ENCODE measurements at places on chromosomes 2 and 18. TPM values are rescaled to one million over a fixed set of nuclear protein-coding genes. Genes with fewer than 3 reads are reported as not detected.

GRCh38 chr2:85578243-85579180 lies 1.1 kb downstream of the VAMP8 start:
- H3K27ac ChIP-seq: peak overlapping the region; percentile 89
- peak overlapping the region; percentile 96 for H3K4me3 ChIP-seq
- peaks cover 22% of the 10 kb centered on the region for H3K36me3 ChIP-seq
- H3K4me1 ChIP-seq: peaks cover 37% of the 10 kb centered on the region

GRCh38 chr18:48290162-48290926 lies 118.8 kb downstream of the ZBTB7C start:
- H3K27me3 ChIP-seq: peaks cover 3% of the 10 kb centered on the region
- H3K36me3 ChIP-seq: no peaks in the 10 kb centered on the region
- no peak for DNase-seq
- H3K4me3 ChIP-seq: no peak overlapping the region

- DNase-seq: no peak
- H3K36me3 ChIP-seq: peaks cover 2% of the 10 kb centered on the region
- H3K27me3 ChIP-seq: no peaks in the 10 kb centered on the region
- H3K27ac ChIP-seq: peak overlapping the region; percentile 75
These were observed 26.3 kb downstream of the ATP8B1 start for GRCh38 chr18:57776767-57777166.

DNA sequence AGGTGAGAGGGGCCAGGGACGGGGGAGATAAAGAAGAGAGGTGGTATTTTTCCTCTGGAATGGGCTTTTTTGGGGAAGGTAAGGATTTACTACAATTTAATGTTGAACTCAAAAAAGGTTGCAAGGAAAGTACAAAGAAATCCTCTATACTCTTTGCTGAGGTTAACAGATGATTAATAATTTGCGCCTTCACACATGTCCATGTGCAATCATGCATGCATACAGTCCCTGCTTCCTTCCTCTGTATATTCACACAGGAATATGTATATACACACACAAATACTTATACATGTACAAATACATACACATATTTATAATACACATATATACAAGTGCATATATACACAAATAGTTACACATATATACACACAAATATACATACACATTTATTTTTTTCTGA lies 193.4 kb downstream of the NBAS start:
- H3K4me1 ChIP-seq: no peaks in the 10 kb centered on the region
- no peaks in the 10 kb centered on the region for H3K27me3 ChIP-seq
- peaks cover 22% of the 10 kb centered on the region for H3K36me3 ChIP-seq
- DNase-seq: no peak
- no peak overlapping the region for H3K27ac ChIP-seq

- H3K4me1 ChIP-seq: peaks cover 2% of the 10 kb centered on the region
- H3K36me3 ChIP-seq: no peaks in the 10 kb centered on the region
- H3K4me3 ChIP-seq: no peak overlapping the region
- DNase-seq: no peak
These were observed 368.8 kb downstream of the RPRM start for GRCh38 chr2:153109793-153110192.

- H3K36me3 ChIP-seq: no peaks in the 10 kb centered on the region
- DNase-seq: no peak
- no peaks in the 10 kb centered on the region for H3K4me1 ChIP-seq
- no peak overlapping the region for H3K27ac ChIP-seq
- H3K27me3 ChIP-seq: no peaks in the 10 kb centered on the region
These were observed 726.8 kb upstream of the GCFC2 start for GRCh38 chr2:76437564-76437963.

DNA sequence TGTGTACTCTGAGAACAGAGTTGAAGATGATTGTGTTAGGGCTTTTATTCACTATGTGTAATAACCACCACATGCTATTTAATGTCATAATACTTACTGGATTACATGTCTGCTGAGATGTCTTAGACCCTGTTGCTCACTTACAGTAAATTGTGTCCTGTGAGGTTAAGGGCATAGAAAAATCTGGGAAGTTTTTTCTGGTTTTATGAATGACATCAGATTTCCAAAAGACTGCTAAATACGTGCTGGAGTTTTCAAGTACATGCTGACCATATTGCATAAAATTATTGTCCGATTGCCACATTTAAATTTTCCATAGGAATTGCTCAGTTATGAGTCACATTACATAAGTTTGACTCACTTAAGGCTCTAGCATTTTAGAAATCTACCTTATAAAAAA lies 96.7 kb upstream of the COL5A2 start:
- H3K4me3 ChIP-seq: no peak overlapping the region
- no peaks in the 10 kb centered on the region for H3K4me1 ChIP-seq
- H3K36me3 ChIP-seq: peaks cover 9% of the 10 kb centered on the region

- H3K4me1 ChIP-seq: no peaks in the 10 kb centered on the region
- H3K27me3 ChIP-seq: no peaks in the 10 kb centered on the region
- H3K36me3 ChIP-seq: peaks cover 3% of the 10 kb centered on the region
- H3K27ac ChIP-seq: no peak overlapping the region
- no peak for DNase-seq
These were observed 33.2 kb upstream of the RMND5A start for GRCh38 chr2:86686905-86687304.

GRCh38 chr18:49013961-49014604 lies 63.3 kb upstream of the SMAD7 start:
- H3K27me3 ChIP-seq: no peaks in the 10 kb centered on the region
- H3K27ac ChIP-seq: no peak overlapping the region
- peaks cover 4% of the 10 kb centered on the region for H3K4me1 ChIP-seq
- H3K4me3 ChIP-seq: no peak overlapping the region
- no peak for DNase-seq

DNA sequence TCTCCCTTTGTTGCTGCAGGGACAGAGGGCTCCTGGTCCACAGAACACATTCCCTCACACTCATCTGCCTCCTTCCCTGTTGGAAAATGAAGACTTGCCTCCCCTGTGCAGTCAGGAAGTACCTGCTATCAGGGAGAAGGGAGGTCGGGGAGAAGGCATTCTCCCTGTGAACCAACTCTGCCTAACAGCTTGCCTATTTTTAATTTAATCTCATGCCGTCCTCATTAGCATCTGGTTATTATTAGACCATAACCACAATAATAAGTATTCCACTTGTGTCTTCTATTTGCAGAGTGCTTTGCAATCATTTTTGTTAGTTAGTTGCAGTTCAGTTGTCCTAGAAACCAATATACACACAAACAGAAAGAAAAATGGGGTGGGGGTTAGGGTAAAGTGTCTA lies 232.6 kb upstream of the SKOR2 start:
- H3K27me3 ChIP-seq: peaks cover 15% of the 10 kb centered on the region
- DNase-seq: no peak
- no peak overlapping the region for H3K27ac ChIP-seq

DNA sequence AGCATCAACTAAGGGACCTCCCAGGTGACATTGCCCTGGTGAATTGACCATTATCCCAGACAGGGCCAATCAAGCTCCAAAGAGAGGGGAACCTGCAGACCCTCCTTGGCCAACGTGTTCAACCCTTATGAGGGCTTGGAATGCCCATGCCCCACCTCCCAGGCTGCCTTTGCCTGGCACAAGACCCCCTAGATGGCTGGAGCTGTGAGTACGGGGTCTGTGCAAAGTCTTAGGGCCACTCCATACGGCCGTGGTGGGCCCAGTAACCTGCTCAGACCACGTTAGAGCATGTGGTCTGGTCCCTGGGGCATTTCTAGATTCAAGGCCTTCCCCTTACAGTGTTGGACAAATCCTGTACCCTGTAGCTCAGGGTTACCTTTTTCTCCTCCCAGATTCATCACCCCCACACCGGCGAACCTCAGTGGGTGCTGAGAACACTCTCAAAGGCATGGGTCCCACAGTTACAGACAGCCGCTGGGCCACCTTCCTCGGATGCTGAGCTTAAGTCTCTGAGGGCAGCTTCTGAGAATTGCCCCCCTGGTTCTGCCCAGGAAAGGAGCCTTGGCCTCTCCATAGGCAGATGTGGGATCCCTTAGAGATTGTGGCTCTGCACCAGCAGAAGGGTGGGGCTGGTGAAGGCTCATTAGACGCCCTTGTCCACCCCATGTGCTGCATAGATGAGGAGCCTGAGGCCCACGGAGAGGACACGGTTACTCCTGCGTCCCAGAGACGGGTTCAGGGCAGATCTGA lies 18.3 kb upstream of the KCNK3 start:
- no peaks in the 10 kb centered on the region for H3K4me1 ChIP-seq
- no peak overlapping the region for H3K27ac ChIP-seq
- no peak for DNase-seq
- peaks cover 33% of the 10 kb centered on the region for H3K27me3 ChIP-seq
- no peaks in the 10 kb centered on the region for H3K36me3 ChIP-seq

DNA sequence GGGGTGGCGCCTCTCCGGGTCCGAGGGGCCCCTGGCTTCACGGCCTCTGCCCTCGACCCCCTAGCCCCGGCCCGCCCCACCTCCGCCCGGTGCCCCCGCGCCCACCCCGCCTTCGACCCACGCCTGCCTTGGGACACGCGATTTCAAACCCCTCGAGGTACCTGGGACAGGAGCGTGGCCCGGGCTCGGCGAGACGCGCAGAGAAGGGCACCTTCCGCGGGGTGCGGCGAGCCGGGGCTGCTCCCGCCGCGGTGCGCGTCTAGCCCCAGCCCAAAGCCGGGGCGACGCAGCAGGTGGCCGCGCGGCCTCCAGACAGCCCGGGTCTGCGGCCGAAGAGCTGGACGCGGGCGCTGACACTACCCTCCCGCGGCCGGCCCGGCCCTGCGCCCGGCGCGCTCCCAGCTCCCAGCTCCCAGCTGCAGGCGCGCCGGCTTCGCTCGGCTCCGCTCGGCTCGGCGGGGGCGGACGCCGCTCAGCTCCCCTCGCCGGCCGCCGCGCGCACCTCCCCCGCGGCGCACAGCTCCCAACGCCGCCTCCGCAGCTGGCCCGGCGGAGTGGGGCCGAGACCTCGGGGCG lies at the start of gene CRACDL:
Gene CRACDL, minus strand, starts transcription at position 449 of the 576 bp plus-strand sequence. CDS start 89,425 bp downstream, outside the sequence.
- H3K27me3 ChIP-seq: peaks cover 61% of the 10 kb centered on the region
- H3K4me1 ChIP-seq: peaks cover 10% of the 10 kb centered on the region
- DNase-seq: peak; percentile 38
- H3K27ac ChIP-seq: no peak within 1 kb of the TSS
- H3K36me3 ChIP-seq: no peaks in the 10 kb centered on the region

DNA sequence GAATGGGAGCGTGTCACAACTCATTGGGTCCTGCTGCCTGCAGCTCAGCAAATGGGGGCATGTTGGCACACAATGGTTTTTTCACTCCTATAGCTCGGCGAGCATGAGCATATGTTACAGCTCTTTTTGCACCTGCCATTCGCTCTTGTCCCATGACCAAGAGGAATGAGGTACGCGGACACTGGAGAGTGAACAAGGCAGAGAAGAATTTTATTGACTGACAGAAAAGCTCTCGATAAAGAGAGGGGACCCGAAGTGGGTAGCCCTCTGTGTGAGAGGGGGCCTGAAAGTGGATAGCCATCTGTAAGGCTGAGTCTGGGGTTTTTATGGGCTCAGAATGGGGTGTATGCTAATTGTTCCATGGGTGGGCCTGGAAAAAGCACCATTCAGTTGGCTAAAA lies 5.5 kb downstream of the ACYP2 start:
- no peaks in the 10 kb centered on the region for H3K4me1 ChIP-seq
- H3K27me3 ChIP-seq: no peaks in the 10 kb centered on the region
- no peak overlapping the region for H3K4me3 ChIP-seq
- no peak overlapping the region for H3K27ac ChIP-seq
- DNase-seq: no peak

The NDUFS1 gene
- total RNA-seq: 95.5 TPM

The KCNJ3 gene
- not detected for total RNA-seq

The SCN9A gene
- total RNA-seq: not detected

The CEP192 gene
- 27.5 TPM for total RNA-seq

The FLACC1 gene
- total RNA-seq: 0.98 TPM

All from activated naive CD8-positive, alpha-beta T cell treated with anti-CD3 and anti-CD28 coated beads for 36 hours (primary cell).